ENCODE measurements at places on chromosomes 3 and 15.
A peak's percentile ranks its signal among the peaks of the same experiment; 100 is the strongest.

GRCh38 chr3:188488801-188489200 is 334.8 kb downstream of the LPP start:
- no peak for DNase-seq

- no peak for DNase-seq
These were observed 42.5 kb downstream of the SCN10A start for GRCh38 chr3:38773528-38773927.

DNA sequence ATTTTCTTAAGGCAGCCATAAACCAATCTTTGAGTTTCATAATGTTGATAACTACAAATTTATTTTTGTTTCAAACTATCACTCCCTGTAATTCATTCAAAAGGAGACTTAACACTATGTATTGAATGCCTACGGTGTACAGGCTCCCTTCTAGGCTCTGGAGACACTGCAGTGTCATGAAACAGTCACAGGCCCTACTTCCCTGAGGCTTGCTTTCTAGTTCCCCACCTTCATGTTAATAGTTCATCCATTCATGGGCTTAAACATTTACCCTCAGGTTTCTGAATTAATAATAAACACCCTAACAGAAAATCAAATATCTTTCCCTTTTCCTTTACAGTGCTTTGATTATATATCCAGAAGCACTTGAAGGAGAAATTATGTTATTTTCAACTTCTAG is 168.7 kb downstream of the CHL1 start:
- DNase-seq = no peak

GRCh38 chr3:122937745-122938144 is 89.8 kb downstream of the SEMA5B start:
- no peak for DNase-seq

GRCh38 chr3:186258968-186259367 is 103.1 kb downstream of the DGKG start:
- no peak for DNase-seq

DNA sequence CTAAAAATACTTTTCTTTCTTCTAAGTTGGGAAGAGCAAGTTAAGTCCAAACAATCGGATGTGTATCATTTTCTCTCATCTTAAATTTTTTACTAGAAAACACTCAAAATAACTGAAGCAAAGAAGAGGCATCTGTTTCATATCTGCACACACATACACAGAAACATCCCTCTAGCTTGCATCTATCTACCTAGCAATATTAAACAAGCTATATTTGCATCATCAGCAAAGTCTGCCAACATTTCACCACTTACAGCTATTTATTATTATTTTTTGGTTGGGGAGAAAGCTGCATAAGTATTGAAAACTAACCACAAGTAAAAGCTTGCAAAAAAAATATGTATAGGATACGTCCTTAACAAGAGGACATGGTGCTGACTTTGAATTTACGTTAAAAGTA is 1.9 kb downstream of the GOLIM4 start:
- no peak for DNase-seq

DNA sequence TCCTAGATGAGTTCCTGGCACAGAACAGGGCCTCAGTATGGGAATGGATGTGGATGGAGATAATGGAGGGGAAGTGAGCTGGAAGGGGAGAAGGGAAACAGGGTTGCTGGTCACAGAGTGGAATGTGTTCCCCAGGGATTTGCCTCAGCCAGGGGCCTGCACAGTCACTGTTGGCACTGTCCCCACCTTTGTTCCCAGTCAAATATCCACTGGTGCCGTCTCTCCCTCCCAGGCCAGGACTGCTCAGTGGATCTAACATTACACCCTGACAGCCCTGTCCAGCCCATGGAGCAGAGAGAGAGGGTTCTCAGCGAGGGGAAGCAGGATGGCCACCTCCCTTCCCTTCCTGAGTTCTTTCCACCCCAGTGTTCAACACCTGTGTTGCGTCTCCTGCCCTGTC is 1.5 kb upstream of the PPP1R2 start:
- DNase-seq = no peak

DNA sequence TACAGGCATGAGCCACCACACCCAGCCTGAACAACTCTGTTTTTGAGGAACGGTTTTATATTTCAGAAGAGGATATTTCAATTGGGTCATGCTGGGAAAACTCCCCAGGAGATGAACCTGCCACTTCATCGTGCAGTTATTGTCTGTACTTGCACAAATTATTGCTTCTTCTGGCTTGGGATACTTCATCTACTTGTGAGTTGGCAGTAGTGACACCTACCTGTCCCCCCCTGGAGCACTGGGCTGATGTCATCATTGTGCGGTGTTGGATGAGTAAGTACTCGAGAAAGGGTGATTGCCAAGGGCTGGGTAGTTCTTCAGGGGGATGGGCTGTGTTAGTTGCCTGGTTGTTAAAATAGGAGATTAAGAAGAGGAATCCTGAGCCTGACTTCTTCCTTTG is 85.1 kb upstream of the SAMMSON start:
- DNase-seq = no peak

- peak; percentile 98 for DNase-seq
These were observed at the start of gene AKAP13 for GRCh38 chr15:85380217-85380811. TSS of gene AKAP13 (plus strand) at chr15:85380603. CDS start at chr15:85485721, 105,118 bp downstream.

DNA sequence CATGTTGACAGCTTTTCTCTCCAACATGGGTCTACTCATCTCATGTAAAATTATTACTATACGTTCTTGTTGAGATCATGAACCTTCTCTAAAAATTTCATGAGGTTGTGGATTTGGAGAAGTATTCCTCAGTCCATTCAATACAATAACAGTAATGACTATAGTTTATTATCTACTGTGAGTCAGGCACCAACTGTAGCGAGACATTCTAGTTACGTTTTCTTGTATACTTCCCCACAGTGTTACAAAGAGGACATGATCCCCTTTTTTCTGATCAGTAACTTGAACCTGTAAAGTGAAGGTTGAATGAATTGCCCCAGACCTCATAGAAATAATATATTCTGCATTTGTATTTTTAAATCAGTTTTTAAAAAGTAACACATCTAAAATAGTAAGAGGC is 76.4 kb downstream of the AKAP13 start:
- DNase-seq = no peak

DNA sequence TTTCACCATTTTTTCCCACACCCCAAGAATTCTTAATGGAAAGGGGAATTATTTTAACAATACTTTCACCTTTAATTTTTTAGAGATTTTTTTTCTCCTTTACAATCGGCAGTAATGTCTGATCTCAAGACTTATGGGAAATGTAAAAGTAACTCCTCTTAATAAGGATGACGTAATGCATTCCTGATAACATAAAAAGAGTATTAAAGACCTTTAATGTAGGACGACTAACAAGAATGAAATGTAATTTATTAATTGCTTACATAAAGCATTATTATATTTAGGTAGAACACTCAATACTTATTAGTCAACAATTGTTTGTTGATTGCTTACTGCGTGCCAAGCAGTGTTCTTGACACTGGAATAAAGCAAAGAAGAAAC is 416.8 kb upstream of the NAALADL2 start:
- no peak for DNase-seq

- DNase-seq = no peak
These were observed 58.2 kb upstream of the SCN5A start for GRCh38 chr3:38707730-38708129.

DNA sequence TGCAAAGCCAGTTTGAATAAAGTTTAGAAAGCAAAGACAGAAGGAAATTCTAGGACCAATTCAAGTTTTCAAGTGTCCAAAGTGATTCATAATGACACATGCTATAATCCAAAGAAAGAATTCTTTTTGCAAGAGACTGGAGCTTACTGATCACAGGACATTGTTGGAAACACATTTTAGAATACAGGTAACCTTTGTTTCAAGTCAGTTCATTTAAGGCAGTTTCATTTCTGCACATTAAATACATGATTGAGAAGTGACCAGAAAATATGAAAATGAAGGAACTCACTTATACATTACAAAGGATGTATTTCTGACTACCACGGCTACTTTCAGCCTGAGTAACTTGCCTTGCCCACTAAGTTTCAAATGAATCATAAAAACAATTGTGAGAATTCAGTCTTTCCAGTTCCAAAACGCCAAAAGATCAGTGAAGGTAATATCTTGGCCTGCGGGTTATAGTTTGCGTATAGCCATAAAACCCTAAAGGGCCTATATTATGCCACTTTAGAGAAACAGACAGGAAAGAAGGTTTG is 48.7 kb downstream of the PRICKLE2 start:
- no peak for DNase-seq

DNA sequence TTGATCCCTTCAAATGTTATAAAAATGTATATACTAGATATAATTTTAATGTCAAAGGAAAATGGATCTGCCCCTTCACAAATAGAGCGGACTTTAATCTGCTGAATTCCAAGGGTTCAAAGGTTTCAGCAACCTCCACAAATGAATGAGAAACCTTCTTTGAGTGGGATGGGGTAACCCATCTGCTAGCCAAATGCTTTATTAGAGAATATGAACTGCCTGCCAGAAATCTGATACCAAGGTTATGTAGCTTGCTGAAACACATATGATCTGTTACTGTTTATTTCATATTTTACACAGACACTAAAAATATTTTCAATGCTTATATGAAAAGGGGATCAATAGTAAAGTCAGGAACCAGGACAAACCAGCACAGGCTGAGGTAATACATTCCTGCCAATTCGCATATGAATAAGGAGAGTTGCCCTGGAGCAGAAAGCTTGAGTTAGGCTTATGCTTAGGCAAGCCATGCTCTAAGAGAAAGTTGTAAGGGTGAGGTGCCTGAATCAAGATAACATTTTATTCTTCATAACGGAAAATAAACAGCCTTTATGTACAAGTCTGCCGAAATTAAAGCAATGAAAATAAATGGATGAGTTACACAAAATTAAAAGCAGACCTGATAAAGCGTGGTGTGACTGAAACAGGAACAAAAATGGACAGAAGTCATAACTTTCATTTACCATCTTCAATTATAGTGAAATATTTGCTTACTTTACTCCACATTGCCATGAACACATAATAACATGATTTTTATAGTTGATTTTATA is 26.5 kb downstream of the PLOD2 start:
- DNase-seq = no peak

DNA sequence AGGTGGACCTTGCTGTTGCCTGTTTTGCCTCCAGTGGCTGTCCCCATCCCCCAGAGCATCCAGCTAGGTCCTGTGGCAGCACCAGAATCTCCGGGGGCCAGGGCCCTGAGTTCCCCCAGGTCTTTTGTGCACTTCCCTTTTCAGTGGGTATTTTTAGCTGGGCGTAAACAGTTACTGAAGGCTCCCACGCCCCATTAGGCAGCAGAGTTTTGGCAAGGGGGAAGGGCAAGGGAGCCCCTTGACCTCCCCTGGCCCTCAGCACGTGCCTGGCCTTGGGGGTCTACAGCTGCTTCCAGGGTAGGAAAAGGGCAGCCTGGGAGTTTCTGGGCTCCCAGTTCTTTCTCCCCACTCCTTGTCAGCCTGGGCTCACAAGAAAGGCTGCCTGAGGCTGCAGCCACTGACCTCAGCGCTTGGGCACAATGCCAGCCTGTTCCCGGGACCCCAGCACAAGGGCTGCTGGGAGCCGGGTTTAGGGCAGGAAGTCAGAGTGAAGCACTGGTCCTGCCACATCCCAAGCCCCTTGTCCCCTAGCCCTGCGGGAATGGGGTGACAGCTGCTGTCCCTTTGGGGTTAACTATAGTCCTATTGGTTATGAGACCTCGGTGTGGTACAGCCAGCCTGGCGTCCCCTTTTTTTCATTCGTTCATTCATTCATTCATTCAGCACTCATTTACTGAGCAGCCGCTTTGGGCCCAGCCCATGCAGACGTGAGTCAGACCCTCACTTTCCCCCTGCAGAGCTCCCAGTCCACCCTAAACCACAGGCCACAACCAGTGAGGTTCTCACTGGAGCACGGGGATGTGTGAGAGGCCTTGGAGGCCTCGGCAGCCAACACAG is 8.4 kb downstream of the CSK start:
- no peak for DNase-seq

GRCh38 chr3:192904632-192905289 is 12.9 kb downstream of the MB21D2 start:
- no peak for DNase-seq

- DNase-seq = no peak
These were observed 89.9 kb downstream of the IL12A start for GRCh38 chr3:160078533-160078932.

GRCh38 chr15:42270551-42270950 is 2.5 kb upstream of the GANC start:
- DNase-seq = no peak
